NCI-H187 treated with DMSO at 0.1 percent for 48 hours (cell line): ENCODE measurements at places on chromosomes 11 and 22.

GRCh38 chr11:134677891-134678551 is 266.0 kb upstream of the B3GAT1 start:
- no peak for DNase-seq

- DNase-seq: no peak
Measured at GRCh38 chr11:77502346-77502905, 28.5 kb upstream of the PAK1 start.

GRCh38 chr11:29306527-29306926 is 710.3 kb downstream of the KCNA4 start:
- no peak for DNase-seq

DNA sequence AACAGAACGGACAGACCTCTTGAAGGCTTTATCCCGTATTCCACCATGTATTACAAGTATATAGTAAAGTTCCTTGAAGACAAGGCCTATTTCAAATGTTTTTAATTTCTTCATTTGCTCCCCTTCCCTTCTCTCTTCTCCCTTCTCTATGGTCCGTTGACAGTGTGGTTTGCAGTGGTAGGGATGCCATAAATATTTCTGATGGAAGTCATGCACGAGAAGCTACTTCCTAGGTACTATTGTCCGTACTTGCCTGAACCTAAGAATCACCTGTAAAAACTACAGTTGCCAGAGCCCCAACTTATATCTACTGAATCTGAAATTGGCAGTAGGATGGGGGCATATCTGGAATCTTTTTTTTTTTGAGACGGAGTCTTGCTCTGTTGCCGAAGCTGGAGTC is 2.8 kb downstream of the PISD start:
- DNase-seq: no peak

GRCh38 chr11:72723508-72723907 is 28.7 kb downstream of the ARAP1 start:
- no peak for DNase-seq

DNA sequence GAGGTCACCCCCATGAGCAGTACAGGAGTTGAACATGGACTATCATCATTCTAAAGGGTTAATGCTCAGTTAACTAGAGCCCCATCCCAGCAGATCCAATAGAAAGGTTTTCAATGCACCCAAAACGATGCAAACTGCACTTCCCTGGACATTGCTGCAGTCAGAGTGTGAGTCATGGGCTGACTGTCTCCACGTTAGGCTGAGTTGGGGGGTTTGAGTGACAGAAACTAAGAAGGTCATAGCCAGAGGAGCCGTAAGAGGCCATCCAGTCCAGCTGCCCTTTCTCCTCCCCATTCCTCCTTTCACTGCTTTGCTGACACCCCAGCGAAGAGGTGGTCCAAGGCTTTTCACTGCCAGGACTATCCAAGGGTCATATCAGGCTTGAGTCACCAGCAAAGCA is 10.5 kb upstream of the OR2AT4 start:
- no peak for DNase-seq

GRCh38 chr22:48438800-48439559 is 1388.7 kb downstream of the BRD1 start:
- no peak for DNase-seq

GRCh38 chr11:36453678-36454077 is 56.4 kb downstream of the TRAF6 start:
- no peak for DNase-seq

DNA sequence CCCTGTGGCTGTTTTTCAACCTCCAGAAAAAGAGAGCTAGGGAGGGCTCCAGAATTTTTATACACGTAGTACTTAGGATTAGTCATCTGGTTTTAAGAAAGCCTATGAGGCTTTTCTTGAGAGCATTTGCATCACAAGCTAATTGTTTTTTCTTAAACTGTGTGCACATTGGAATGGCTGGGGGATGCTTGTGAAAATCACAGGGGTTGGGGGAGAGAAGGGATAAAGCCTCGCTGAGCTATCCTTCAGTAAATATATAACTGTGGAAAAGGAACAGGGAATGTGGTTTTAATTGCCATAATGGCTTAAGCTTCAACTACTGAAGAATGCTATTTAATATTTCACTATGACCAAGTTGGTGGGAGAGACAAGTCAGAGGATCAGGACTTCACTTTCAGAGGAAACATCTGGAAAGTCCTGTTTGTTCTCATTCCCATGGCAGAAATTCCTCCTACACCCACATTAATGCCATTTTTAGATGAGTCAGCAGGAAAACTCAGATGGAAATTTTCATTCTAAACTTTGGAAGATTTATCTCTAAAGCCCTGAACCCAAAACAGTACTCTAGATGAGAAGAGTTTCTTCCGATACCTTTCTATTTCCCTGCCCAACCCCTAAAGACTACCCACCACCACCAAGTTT is 591.3 kb downstream of the LRRC4C start:
- no peak for DNase-seq

- DNase-seq: no peak
Measured at GRCh38 chr11:17600316-17601255, 53.5 kb downstream of the OTOG start.

- no peak for DNase-seq
Measured at GRCh38 chr11:32162351-32162750, 71.5 kb downstream of the RCN1 start.

GRCh38 chr11:72621008-72621610 is 53.1 kb downstream of the PDE2A start:
- no peak for DNase-seq

GRCh38 chr11:94034207-94034606 is 13.1 kb downstream of the HEPHL1 start:
- DNase-seq: no peak

DNA sequence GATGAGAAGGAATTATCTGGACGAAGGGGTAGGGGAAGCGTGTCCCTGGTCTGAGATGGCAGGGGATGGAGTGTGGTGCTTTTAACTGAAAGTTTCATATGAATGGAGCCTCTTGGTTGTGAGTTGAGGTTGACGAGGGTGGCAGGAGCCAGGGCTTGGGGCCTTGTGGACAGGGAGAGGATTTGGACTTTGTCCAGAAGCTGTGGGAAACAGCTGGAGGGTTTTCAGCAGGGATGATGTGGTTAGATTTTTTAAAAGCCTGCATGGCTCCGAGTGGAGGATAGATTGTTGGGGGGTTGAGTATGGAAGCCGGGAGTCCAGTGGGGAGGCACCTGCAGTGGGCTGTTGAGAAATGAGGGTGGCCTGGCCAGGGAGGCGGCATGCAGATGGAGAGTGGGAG is 24.8 kb downstream of the MYO7A start:
- no peak for DNase-seq

GRCh38 chr11:46391186-46391577 is 394 bp downstream of the CHRM4 start:
- no peak for DNase-seq

GRCh38 chr11:111604392-111605009 is 2.3 kb downstream of the SIK2 start:
- DNase-seq: no peak

- DNase-seq: no peak
Measured at GRCh38 chr11:111652184-111652583, 49.9 kb downstream of the SIK2 start.

- no peak for DNase-seq
Measured at GRCh38 chr11:1919391-1920127, at the start of gene TNNT3. Gene TNNT3 (plus strand): TSS chr11:1919703. CDS start chr11:1922875, 3,172 bp downstream.

GRCh38 chr11:1640076-1640946 is 10.7 kb downstream of the KRTAP5-5 start:
- no peak for DNase-seq

- no peak for DNase-seq
Measured at GRCh38 chr11:45078236-45079074, 68.0 kb upstream of the PRDM11 start.

DNA sequence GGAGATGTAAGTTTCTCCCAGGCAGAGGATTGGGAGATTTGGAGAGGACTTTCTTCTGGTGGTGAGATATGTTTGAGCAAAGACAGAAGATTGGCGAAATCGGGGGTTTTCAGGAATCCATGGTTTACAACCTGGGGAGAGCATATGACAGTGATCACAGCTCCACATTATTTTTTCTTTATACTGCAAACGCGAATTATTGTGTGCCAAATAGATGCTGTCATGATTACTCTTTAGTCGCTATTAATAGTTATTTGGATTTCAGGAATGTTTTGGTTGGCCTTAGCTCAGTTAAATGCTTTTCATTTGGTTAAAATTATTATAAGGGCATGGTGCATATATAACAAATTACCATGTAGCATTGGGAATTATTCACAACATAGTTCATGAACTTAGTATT is 15.2 kb downstream of the ATXN10 start:
- no peak for DNase-seq

GRCh38 chr11:131760091-131761061 is 390.0 kb downstream of the NTM start:
- DNase-seq: no peak

GRCh38 chr11:125470355-125470754 is 25.7 kb downstream of the FEZ1 start:
- DNase-seq: no peak

GRCh38 chr11:46315783-46316563 is 31.3 kb upstream of the DGKZ start:
- no peak for DNase-seq

DNA sequence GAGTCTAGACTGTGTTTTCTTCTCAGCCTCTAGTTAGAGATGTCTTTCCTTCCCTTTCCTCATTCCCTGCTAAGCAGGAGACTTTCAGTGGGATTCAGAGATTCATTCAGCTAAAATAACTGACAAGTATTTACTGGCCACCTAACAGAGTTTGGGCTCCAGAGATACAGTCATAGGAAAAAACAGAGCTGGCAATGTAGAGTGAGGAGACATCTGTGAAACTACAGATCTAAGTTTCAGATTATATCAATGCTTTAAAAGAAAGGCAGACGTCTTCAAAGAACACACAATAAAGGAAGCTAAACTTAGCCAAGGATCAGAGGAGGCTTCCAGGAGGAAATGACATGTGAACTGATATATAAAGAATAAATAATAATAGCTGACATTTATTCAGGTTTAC is 355.6 kb upstream of the DDI1 start:
- no peak for DNase-seq

GRCh38 chr11:73270855-73271477 is 1.2 kb upstream of the P2RY6 start:
- no peak for DNase-seq

DNA sequence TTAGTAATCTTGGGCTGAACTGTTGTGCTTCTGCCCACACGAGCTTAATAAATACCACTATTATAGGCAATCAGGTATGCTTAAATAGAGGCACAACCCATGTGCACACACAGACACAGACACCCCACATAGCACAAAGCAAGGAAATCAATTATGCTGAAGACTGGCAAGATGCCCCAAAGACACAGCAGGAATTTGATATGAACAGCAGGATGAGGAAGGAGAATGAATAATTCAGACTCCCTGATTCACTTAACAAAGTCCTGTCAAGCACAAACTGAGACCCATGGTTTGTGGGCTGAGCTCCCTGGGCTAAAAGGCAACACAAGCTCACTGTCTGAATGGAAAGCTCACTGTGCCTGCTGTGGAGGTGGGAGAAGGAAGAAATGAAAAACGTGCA is 42.5 kb downstream of the RBFOX2 start:
- no peak for DNase-seq

- no peak for DNase-seq
Measured at GRCh38 chr11:89443361-89444322, 47.5 kb downstream of the NOX4 start.

DNA sequence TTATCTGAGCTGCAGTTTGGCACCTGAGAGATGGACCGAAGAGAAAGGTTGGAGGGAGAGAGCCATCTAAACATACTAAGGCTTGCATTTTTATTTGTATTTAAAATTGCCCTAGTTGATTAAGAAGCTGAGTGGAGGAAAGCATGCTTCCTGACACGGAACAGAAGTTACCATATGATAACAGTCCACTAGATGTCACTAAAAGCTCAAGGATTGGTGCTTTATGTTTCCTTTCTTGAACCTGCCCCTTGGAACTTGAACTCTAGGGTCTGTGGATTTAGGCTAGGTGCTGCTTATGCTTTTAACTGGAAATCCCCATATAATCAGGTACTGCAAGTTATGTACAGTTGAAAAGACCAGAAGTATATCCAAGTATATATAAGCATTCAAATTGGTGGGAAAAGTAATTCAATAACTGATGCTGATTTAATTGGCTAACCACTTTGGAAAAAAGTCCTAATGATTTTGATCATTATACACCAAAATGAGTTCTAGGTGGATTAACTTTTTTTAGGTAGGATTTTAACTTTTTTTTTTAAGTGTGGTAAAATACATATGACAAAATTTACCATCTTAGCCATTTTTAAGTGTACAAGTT is 9.5 kb downstream of the RBMXL2 start:
- DNase-seq: no peak

DNA sequence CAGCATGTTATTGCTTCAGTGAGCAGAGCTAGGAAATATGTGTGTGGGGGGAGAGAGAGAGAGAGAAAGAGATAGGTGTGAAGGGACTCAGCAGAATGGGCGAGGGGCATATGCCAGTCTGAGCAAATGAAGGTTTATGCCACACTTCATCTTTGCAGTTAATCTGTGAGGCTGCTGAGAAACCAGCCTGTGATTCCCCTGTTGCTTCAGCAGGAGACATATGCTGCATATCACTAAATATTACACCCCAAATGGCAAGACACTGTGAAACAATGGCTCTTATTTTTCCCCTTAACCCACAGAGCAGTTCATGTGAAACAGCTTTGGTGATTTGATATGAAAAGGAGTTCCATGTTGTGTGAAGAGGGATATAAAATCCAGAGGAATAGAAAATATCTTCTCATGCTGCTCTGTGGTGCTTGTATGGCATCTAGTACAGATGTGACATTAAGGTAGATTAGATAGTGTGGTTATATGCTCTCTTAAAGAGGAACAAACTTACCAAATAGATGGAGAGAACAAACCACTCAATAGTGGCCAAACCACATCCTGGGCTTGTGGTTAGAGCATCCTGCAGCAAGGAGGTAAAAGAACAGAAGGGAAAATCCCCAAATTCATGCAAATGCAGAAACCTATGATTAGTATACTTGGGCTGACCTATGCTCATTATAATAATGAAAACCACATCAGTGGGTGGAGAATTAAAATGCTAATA is 864.2 kb downstream of the FAM181B start:
- DNase-seq: no peak

DNA sequence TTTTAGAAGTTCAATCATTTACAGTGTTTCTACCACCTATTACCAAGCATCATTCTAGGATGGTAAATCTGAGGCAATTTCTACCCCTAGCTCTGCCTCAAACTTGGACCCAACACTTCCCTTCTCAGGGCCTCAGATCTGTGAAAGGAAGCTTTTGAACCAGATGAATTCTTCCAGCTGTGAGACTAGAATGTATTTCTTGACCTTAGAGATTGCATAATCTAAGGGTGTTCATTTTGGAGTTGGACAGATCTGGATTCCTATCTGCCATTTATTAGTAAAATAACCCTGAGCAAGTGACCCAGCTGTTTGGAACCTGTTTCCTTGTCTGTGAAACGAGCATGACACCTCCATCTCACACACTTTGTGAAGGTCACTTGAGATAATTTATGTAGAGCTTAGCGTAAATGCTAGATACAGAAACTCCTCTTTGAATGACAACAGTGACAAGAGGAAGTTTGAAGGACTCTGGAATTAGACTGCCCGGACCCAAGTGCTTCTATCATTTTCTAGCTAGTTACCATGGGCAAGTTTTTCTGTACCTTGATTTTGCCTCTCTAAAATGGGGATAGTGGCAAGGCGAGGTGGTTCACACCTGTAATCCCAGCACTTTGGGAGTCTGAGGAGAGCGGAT is 3.8 kb upstream of the INTS5 start:
- DNase-seq: no peak
